Activated naive CD4-positive, alpha-beta T cell (primary cell): ENCODE measurements at places on chromosomes 16 and 17.
A peak's percentile ranks its signal among the peaks of the same experiment; 100 is the strongest.

DNA sequence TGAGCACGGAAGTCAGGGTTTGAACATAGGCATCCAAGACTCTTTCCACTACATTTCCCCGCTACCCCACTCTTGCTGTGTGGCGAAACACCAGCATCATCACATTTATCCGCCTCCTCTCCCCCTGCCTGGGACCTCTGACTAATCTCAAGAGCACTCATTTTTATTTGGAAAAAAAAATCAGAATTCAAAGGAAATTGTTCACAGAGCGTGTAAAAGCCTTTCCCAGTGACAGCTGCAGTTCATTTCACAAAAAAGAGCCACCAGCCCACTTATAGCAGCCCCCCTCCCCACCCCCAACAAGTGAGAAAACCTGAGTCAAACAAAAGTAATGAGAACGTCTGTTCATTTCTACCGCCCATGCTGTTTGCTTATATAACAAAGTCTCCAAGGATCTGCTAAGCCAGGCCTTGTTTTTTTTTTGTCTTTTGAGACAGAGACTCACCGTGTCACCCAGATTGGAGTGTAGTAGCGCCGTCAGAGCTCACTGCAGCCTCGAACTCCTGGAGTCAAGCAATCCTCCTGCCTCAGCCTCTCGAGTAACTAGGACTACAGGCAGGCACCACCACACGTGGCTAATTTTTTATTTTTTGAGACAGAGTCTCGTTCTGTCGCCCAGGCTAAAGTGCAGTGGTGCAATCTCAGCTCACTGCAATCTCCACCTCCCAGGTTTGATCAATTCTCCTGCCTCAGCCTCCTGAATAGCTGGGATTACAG lies 48.3 kb upstream of the HAPSTR1 start:
- DNase-seq = no peak

DNA sequence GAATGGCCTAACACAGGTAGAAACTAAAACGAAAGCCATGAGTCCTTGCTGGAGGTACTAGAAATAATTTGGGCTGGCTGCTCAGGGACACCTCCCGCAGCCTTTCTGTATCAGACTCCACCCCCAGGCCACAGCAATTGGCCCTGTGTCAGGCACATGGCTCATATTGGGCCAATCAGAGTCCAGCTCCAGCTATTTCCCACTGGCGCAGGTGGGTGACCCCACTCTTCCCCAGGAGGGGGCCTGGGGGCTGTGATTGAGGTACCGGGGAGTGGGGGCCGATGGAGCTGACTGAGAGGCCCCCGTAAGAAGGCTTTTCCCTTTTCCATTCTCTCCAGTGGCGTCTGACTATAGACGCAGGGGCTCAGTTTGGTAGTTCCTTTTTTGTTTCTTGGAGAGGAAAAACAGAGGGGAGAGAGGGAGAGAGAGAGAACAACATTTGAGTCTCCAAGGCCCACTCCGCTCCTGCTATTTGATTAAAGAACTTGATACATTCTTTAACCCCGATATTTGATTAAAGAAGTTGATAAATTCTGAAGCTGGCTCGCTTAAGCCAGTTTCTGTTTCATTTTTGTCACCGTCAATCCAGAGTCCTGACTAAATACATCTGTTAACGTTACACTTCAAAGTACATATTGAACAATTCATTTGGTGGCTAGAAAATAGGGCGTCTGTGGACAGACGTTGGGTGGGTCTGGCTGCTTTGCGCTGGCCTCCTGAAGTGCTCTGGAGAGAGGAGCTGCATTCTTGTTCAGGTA lies 26.3 kb downstream of the FOXL1 start:
- peak; percentile 24 for DNase-seq

GRCh38 chr16:30430428-30430970 lies 669 bp upstream of the DCTPP1 start:
- DNase-seq = no peak

DNA sequence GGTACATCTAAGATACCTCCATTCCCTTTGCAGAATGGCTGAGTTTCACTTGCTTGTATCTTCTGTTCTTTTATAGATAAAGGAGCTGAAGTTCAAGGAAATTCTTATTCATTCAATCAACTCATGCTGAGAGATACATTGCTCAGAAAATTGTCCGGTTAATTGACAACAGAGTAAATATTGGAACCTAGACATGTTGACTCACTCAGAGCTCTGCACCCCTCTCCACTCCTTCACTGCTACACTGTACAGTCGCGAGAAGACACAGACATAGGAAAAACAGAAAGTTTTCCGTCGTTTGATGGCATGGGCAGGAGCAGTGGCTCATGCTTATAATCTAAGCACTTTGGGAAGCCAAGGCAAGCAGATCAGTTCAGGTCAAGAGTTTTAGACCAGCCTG lies 690.5 kb upstream of the SOX9 start:
- no peak for DNase-seq

- no peak for DNase-seq
These were observed 16.8 kb downstream of the PIEZO1 start for GRCh38 chr16:88768071-88768783.

GRCh38 chr17:4492721-4493561 lies 5.7 kb upstream of the SPNS2 start:
- no peak for DNase-seq

GRCh38 chr17:52209507-52209906 lies 51.0 kb upstream of the CA10 start:
- DNase-seq = no peak

GRCh38 chr17:81195941-81196495 lies 26.7 kb downstream of the CEP131 start:
- DNase-seq = no peak

- DNase-seq = peak; percentile 61
These were observed 653 bp downstream of the SRRM2 start for GRCh38 chr16:2752850-2753732.

GRCh38 chr17:69434164-69434579 lies 19.7 kb downstream of the MAP2K6 start:
- DNase-seq = no peak

- no peak for DNase-seq
These were observed 87.6 kb downstream of the CFDP1 start for GRCh38 chr16:75345711-75346110.

DNA sequence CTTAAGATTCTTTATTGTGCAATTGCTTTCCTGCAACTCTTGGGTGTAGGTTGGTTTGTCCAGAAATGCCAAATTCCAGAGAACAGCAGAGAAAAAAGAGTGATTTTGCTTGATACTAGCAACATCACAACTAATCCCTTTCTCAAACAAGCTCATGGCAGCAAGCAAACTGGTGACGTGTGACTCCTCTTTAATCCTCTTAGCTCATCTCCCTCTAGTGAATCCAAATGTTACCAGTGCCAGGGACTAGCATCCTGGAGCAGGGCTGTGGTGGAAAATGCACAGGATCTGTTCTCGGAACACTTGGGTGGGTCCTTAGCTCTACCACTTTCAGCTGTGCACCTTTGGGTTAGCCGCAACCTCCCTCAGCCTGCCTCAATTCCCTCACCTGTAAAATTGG lies 204.0 kb upstream of the CCL2 start:
- no peak for DNase-seq

DNA sequence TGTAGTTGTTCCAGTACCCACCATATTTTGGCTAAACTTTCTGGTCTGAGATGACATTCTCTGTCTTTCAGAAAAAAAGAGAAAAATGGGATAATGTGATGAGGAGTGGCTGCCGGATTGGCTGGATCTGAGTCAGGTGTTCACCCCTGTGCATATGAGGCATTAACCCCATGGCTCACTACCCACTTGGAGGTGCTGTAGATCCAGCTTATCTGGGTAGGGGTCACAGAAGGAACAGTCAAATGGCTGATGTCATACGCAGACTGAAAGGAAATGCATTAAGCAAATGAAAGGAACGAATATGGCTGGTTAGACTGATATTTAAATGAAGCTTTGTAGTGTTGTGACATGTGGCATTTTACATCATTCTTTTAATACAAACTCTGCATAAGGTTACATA lies 17.3 kb downstream of the MAP2K6 start:
- DNase-seq = no peak
